Small intestine (tissue), 16 donors: ENCODE measurements at places on chromosomes 5 and 9.

DNA sequence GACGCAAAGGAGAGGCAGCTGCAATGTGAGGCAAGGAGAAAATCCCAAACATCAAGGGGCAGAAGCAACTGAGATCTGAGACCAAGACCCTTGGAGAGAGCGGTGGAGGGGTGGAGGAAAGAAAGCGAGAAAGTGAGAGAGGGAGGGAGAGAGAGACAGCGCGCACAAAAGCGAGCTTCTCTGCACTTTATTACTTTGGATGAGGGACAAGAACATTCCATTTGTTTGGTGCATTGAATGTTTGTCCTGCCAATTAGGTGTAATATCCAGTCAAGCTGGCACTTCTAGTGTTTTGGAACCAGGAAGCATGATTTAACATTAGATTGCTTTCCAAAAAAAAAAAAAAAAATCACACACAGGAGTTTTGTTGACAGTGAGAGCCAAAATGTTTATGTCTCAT lies 1.4 kb downstream of the CAST start:
- no peak for DNase-seq

DNA sequence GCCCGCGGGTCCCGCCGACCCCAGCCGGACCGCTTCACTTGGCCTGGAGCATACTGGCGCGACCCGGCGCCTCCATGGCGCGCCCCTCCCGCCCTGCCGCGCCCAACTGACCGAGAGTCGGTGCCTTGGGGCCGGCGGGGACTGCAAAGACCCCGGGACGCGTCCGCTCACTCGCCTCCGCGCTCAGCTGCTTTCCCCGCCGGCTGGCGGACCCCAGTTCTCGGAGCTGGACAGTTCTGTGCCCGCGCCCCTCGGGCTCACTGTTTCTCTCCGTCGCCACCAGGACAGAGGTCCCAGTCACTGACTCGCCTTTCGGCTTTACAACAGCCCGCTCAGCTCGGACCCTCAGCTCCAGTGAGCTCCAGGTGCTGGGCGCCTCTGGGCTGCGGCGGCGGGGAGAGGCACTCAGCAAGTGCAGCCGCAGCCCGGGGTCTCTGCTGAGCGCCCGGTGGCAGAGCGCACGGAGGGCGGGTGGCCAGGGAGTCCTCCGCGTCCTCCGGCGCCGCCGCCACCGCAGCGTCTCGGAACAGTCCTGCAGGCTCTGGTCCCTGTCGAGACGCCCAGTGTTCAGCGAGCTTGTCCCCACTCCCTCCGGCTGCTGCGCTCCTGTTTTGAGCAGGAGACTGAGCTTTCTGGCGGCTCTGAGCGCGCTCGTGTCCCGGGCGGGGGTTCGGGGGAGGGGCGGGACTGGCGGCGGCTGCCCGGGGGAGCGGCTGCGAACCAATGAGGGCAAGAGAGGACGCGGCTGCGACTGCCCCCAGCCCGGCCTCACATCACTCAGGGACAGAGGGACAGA lies at the start of gene SMIM32:
Gene SMIM32, minus strand, starts transcription at position 637 of the 796 bp plus-strand sequence. CDS start 638 bp downstream, outside the sequence.
- DNase-seq: peak; percentile 86

- DNase-seq: no peak
Measured at GRCh38 chr5:148297731-148298130, 14.5 kb upstream of the SPINK7 start.

- DNase-seq: no peak
Measured at GRCh38 chr5:152551061-152551460, 146.0 kb upstream of the NMUR2 start.

GRCh38 chr5:159704160-159704559 lies 212.1 kb upstream of the ADRA1B start:
- no peak for DNase-seq

- DNase-seq: no peak
Measured at GRCh38 chr5:83865579-83865978, 144.9 kb upstream of the HAPLN1 start.

- no peak for DNase-seq
Measured at GRCh38 chr5:136159457-136159856, 26.8 kb downstream of the SMAD5 start.

DNA sequence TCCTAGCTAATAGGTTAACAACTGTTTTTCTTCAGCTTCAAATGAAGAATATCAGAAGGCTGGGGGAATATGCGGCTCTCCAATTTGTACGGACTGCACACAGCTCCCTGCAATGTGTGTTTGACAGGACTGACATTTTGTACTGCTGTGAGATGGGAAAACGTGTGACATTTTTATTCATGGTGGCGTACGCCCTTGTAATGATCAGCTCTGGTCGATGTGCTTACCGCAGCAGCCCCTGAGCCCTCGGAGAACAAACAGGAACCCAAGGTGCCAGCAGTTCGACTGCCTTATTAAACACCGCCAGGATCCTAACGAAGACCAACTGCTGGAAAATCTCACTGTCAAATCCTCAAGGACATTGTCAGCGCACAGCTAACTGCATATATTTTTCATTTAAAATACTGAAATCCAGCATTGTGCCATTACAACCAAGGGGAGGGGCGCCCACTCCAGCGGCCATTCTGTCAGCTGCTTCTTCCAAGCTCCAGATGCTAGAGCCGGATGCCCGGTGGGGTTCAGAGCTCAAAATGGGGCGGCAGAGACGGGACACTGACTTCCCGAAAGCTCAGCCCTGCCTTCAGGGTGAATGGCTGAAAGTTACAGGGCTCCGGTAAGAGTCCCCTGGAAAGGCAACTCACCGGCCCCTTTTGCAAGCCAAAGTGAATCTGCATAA lies 66.8 kb downstream of the CRB2 start:
- no peak for DNase-seq

DNA sequence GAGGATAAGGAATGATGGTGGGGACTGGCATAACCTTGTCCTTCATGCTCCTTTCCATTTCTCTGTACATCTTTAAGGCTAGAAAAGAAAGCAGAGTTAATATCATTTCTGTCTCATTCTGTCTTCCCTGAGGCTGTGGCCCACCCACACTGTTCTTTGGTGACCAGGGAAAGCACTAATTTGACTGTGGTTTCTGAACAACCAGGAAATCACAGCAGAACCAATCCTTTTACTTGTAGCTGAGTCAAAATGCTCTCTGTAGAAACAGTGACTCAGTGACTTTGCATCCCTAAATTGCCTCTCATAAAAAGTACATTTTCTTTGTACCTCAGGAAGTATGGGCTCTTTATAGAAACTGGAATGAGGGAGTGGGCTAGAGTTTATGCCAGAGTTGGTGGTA lies 28.1 kb downstream of the IL33 start:
- peak; percentile 13 for DNase-seq

GRCh38 chr5:115079924-115080623 lies 89.6 kb downstream of the TRIM36 start:
- no peak for DNase-seq

GRCh38 chr9:970151-970996 lies 6.1 kb upstream of the DMRT3 start:
- DNase-seq: peak; percentile 14

DNA sequence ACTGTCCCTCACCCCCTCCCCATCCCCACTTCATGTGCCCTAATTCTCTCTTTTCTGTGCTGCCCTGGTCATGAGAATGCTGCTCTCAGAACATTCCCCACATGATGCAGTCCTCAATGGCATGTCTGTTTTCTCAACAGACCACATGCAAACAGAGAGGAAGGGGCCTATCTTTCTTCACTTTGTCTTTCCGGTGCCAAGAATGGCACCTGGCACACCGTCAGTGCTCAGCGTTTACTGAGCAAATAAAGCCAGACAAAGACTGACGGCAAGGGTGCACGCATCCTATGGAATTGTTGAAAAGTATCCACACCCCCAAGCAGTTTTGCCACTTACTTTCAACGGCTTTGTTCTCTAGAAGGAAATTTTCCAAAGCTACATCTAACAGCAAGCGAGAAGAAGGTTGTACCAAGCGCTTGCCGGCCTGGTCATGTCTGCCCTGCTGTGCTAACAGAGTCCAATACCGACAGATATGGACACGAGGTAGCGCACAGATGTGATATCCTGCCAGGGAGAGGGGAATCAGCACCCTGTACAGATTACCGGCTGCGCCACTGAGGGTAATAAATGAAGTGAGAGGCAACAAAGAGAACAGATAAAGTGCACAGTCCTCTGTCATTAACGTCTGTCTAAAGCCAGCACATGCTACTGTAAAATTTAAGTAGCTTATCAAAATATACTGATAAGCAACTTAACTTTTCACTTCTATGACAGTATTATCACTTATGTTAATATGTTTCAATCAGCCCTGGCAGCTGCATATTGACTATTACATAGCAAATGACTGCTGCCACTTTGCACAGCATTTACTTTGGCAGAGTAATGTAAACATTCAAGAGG lies 251.7 kb downstream of the DENND1A start:
- peak; percentile 83 for DNase-seq
